ENCODE measurements at places on chromosomes 16 and 17.

- DNase-seq, result peak; percentile 82
These were observed 2.4 kb downstream of the SERPINF1 start for GRCh38 chr17:1764284-1764683.

DNA sequence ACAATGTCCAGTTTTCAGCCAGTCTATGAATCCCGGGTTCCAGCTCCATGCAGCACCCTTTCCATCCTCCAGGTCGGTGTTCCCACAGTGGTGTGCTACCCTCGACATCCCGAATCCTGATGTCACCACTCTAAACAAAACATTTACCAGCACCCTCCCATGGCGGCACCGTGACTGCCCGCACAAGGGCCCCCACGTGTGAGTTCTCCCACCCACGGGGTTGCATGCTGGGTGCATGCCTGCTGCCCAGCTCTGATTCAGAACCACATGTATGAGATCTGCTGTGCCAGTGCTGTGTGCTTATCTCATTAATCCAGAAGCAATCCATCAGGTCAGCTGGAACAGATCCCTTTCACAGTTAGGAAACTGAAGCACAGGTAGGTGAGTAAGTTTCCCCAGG is 57.4 kb downstream of the C16orf78 start:
- DNase-seq, result no peak

DNA sequence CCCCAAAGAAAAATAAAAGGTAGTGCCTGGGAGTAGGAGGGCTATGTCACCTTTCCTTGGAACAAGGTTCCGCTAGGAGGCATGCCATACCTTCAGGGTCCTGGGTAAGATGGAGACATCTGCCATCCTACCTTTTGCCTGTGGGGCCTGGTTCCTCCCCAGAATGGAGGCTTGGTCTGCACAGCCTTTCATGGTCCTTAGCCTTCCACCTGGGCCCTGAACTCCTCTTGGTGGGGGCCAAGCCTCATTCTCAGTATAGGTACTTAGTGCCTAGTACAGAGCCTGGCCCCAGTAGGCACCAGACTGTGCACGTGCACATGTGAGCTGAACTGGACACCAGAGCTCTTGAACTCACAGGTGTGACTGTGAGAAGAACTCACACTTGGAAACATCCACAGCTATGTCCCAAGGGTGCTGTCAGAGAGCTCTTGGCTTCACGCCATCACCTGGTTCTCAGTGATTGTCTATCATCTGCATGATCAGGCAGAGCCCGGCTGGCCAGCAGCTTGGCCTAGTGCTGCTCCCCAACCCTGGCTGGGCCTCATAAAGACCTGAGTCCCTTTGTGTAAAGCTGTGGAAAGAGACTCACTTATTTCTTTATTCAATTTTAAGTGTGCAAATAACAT is 143.2 kb downstream of the SOCS1 start:
- no peak for DNase-seq

GRCh38 chr17:15412606-15413005 is 54.8 kb downstream of the CDRT4 start:
- no peak for DNase-seq

DNA sequence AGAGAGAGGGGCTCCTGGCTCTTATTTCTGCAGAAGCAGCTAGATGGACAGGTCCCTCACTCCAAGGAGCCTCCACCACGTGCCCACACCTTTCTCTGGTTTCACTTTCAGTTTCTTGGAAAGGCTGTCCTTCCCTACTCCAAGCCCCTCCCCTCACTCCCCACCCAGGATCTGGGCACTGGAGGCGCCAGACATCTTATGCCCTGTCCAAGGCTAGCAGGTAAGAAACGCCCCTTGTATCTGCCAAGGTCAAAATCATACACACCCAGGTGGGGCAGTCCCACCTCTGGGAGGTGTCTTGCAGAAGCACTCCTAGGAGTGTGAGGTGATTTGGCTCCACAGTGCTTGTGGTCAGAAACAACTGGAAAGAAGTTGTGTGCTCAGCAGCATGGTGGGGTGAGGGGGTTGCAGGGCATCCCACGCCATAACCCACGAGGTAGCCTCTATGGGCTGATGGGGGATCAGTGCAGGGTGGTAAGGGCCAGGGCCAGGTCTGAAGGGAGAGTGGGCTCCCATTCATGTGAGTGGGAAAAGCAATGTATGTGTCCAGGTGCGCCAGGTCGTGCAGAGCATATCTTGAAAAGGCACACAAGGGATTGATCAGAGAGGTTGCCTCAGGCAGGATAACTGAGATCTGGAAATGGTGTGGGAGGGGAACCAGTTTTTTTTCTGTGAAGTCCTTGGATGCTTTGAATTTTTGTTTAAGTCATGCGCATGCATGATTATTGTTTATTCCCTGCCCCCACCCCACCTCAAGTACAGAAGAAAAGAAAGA is 31.8 kb upstream of the PRM1 start:
- DNase-seq, result peak; percentile 50

DNA sequence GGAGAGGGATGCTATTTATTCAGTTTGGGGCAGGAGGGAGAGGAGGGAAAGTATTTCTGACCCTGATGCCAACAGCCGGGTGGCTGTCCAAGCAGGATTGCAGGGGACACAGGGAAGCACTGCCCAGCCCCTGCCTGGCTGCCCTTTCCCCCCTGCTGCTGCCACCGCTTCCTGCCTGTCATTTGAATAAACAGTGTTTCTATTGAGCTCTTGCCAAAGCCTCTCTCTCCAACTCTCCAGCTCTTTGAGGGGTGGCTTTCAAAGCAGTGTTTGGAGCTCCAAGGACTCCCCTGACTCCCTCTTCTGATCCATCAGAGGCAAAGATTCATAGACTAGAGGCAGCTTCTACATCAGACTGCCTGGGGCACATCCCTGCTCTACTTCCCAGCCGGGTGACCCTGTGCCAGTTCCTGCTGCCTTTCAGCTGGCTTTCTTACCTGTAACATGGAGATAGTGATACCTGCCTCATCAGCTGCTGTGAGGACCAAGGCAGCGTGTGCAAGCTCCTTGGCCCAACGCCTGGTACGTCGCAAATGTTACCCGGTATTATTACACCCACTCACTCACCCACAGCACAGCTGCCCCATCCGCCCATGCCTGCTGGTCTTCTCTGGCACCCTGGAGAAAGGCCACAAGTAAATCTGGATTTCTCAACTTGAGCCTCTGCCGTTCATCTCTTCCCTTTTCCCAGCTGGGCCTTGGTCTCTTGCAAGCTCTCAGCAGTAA is 9.5 kb downstream of the PROCA1 start:
- DNase-seq, result no peak

- DNase-seq, result no peak
These were observed 90.1 kb downstream of the EFCAB13 start for GRCh38 chr17:47413872-47414271.

DNA sequence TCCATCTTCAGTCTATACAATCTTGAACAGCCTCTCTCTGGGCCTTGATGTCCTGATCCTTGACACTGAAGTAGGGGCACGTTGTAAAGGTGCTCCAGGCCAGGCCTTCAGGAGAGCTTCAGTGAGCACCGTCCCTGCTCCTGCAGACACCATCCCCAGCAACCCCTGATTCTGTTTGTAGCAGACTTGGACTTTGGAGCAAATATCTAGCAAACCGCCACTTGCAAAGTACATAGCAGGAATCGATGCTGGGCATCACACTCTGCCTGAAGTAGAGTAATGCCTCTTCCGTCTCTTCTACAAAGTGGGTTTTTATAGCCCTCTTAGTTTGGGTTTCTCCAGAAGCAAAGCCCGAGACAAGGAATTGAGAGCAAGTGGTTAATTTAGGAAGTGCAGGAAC is 169.1 kb downstream of the SALL1 start:
- DNase-seq, result no peak

- no peak for DNase-seq
These were observed 6.6 kb downstream of the VASN start for GRCh38 chr16:4378161-4378666.

GRCh38 chr16:13234999-13235398 is 333.6 kb downstream of the SHISA9 start:
- DNase-seq, result no peak

DNA sequence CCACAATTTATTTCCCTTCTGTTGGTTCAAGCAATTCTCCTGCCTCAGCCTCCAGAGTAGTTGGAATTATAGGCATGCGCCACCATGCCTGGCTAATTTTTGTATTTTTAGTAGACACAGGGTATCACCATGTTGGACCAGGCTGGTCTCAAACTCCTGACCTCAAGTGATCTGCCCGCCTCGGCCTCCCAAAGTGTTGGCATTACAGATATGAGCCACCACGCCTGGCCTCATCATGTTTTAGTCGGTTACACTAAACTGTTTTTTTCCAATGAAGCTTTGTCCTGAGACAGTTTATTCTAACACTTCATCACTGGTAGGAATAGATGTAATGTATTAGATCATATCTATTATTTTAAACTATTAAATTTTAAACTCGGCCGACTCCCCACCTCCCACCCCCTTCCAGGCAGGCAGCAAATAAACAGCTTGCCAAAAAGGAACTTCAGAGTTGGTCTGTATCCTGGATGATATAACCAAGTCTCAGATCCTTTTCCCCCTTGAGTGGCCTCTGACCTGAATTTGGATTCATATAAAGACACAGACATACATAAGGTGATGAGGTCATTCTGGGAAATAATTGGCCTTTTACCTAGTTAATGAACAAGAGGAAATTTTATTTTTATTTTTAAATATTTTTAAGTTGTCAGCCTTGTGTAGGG is 18.4 kb upstream of the CORO6 start:
- DNase-seq, result no peak

GRCh38 chr16:68235108-68235886 is 630 bp downstream of the ESRP2 start:
- peak; percentile 59 for DNase-seq

DNA sequence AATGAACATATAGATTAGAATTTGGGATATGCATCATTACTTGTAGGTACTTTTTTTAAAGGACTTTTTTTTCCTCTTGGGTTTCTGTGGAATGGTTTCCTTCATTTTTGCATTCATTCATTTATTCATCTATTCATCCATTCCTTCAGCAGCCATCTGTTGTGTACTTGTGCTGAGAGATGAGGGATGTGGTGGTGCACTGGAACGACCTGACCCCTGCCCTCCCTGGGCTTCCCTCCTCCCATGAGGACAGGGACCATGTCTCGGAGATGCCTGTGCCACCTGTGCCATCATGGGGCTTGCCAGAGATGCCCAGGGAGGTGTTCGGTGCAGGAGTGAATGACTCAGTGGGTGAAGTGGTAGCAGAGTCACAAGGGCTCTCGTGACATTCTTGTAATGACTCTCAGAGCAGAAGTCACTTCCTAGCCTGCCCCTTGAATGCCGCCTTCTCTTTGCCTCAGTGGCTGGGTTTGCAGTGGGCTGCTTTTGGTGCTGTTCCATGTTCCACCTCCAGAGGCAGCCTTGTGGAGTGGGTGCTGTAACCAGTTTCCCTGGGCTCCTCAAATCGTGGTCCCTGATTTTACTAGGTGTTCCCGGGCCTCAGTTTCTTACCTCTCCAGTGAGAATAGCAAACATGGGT is 43.9 kb downstream of the CLEC16A start:
- DNase-seq, result peak; percentile 10

- no peak for DNase-seq
These were observed 539 bp downstream of the IFT20 start for GRCh38 chr17:28334666-28335200.

- no peak for DNase-seq
These were observed 33.5 kb downstream of the NUP93 start for GRCh38 chr16:56763291-56763916.
